Bronchial smooth muscle cell (primary cell): ENCODE measurements at places on chromosomes 12 and 14. TPM values are rescaled to one million over a fixed set of nuclear protein-coding genes. Genes with fewer than 3 reads are reported as not detected.

Gene FOXG1
- 0.26 and 0.79 TPM in 2 replicates for total RNA-seq

Gene MDM1
- 6.1 and 10.7 TPM in 2 replicates for total RNA-seq

Gene ISCU
- 179 and 203 TPM in 2 replicates for total RNA-seq

Gene TEX52
- not detected in 2 replicates for total RNA-seq

Gene RPGRIP1
- total RNA-seq = 0.16 TPM in 1 of 2 replicates, not detected in the other

Gene TMTC1
- 15.2 and 28.7 TPM in 2 replicates for total RNA-seq

Gene STON2
- total RNA-seq = 0.79 and 4.9 TPM in 2 replicates

Gene CD69
- not detected in 2 replicates for total RNA-seq

Gene VASH1
- 3.2 and 3.9 TPM in 2 replicates for total RNA-seq

Gene TEAD4
- 2.5 and 3.6 TPM in 2 replicates for total RNA-seq

Gene DEGS2
- total RNA-seq = 0.16 and 0.26 TPM in 2 replicates

Gene KRT74
- not detected in 2 replicates for total RNA-seq

Gene RNASE7
- not detected in 2 replicates for total RNA-seq

Gene CLEC9A
- total RNA-seq = not detected in 2 replicates

Gene KCNJ8
- 5.5 and 8.2 TPM in 2 replicates for total RNA-seq

Gene A2M
- total RNA-seq = 10.1 and 14.8 TPM in 2 replicates

Gene DLGAP5
- 1.3 and 5.4 TPM in 2 replicates for total RNA-seq

Gene MAGOHB
- total RNA-seq = 15.0 and 22.9 TPM in 2 replicates

Gene INSM2
- not detected in 2 replicates for total RNA-seq

Gene TGM1
- 0.16 and 0.86 TPM in 2 replicates for total RNA-seq

Gene TECPR2
- total RNA-seq = 10.1 and 10.2 TPM in 2 replicates

Gene DUSP6
- total RNA-seq = 9.5 and 14.5 TPM in 2 replicates
